Thymus (tissue), 14 donors: ENCODE measurements at places on chromosomes 5 and 9. TPM values are rescaled to one million over a fixed set of nuclear protein-coding genes. Genes with fewer than 3 reads are reported as not detected.

GRCh38 chr5:145497052-145497451 is 338.1 kb downstream of the PRELID2 start:
- no peak for DNase-seq

- DNase-seq: no peak
Observed at GRCh38 chr5:96952118-96952750, 16.4 kb downstream of the LNPEP start.

DNA sequence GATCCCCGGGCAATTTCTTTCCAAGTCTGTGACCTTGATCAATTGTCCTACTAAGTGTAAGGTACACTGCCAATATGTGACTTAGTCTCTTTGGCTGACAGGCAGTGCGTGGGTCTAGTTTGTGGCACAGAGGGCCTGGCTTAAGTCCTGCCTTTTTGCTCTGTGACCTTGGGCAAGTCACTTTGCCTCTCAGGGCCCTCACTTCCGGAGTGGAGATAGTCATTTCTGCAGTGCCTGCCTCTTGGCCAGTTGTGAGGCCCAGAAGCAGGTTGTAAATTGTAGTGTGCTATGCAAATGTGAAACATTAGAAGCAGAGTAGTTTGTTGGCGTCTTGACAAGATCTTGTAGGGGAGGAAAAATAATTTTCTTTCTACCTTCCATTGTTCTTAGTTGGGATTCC is 39.0 kb downstream of the KIF4B start:
- DNase-seq: no peak

DNA sequence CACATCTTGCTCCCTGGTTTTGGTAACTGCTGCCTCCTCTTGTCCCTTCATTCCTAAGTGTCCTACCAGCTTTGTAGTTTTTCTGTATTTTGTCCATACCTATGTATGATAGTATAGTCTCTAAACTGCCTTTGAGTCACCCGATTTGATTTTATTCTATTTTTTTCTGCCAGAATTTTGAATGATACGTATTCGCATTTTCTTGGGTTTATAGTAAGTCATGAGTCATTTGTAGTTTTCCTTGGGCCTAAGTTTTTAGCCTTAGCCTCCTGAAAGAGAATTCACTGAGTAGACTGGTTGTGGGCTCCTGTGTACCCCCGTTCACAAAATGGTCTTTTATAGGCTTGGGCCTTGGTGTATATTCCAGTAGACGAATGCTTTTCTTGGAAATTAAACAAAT is 59.6 kb downstream of the LRRTM2 start:
- no peak for DNase-seq

GRCh38 chr5:56649569-56649968 is 165.8 kb upstream of the MAP3K1 start:
- no peak for DNase-seq

DNA sequence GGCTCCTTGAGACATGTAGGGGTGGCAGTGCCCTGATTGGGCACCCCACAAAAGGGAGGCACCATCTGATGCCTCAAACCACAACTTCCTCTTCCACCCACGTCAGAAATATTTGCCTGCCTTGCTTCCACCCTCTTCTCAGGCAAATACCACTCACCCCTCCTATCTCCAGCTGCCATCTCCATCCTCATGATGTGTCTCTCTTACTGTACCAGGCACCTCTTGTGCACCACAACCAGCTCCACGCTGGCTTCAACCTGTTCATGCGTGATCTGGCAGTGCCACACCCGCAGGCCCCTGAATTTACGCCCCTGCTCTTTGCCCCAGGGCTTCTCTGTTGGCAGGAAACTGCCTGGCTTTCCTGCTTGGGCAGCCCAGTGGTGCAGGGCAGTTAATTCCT is 87.8 kb upstream of the HSPA9 start:
- DNase-seq: no peak

GRCh38 chr9:134134949-134135342 is 936 bp upstream of the WDR5 start:
- DNase-seq: no peak

GRCh38 chr5:116563736-116564308 is 10.8 kb downstream of the SEMA6A start:
- DNase-seq: no peak

GRCh38 chr9:19728101-19728500 is 60.7 kb downstream of the SLC24A2 start:
- DNase-seq: no peak

- DNase-seq: no peak
Observed at GRCh38 chr5:95595289-95595931, 24.5 kb upstream of the GPR150 start.

GRCh38 chr5:150589862-150590601 is 50.4 kb upstream of the SYNPO start:
- DNase-seq: no peak

DNA sequence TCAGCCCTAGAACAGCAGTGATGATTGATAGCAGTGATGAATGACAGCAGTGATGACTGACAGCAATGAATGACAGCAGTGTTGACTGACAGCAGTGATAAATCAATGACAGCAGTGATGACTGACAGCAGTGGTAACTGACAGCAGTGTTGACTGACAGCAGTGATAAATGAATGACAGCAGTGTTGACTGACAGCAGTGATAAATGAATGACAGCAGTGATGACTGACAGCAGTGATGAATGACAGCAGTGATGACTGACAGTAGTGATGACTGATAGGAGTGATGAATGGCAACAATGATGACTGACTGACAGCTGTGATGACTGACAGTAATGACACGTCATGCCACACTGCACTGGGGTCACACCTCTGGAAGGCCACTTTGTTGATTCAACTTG is 106.8 kb downstream of the ENTREP1 start:
- no peak for DNase-seq

DNA sequence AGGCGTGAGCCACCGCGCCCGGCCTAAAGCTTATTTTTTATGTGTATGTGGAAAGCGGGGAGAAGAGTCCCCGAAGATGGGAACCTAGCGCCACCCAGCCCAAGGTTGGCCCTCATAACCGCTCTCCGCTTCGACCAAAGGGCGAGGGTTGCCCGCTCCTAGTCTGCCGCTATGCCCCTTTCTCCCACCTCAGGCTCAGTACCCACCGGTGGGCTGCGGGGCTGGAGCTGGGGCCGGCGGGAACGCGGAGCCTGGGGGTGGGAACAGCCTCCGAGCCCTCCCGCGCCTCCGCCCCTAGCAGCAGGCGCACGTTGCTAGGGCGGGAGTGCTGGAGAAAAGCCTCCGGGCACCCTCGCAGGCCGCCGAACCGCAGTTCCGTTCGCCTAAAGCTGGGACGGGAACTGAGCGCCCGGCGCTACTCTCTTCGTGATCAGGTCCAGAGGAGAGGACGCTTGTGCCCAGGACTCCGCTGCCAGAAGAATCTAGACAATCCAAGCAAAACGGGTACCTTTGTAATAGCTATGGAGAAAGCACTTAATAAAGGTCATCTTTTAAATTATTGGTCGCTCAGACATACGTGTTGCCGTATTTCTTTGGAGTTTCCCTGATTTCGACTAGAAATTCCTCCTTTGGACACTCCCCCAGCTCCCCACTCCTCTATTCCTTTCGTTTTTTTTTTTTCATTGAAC is at the start of gene WDR31:
WDR31 (minus strand) TSS at position 265 of the 689 bp plus-strand sequence. CDS start 8,253 bp downstream, outside the sequence.
- DNase-seq: peak; percentile 68

- DNase-seq: no peak
Observed at GRCh38 chr5:162990856-162991497, 446.4 kb upstream of the CCNG1 start.

DNA sequence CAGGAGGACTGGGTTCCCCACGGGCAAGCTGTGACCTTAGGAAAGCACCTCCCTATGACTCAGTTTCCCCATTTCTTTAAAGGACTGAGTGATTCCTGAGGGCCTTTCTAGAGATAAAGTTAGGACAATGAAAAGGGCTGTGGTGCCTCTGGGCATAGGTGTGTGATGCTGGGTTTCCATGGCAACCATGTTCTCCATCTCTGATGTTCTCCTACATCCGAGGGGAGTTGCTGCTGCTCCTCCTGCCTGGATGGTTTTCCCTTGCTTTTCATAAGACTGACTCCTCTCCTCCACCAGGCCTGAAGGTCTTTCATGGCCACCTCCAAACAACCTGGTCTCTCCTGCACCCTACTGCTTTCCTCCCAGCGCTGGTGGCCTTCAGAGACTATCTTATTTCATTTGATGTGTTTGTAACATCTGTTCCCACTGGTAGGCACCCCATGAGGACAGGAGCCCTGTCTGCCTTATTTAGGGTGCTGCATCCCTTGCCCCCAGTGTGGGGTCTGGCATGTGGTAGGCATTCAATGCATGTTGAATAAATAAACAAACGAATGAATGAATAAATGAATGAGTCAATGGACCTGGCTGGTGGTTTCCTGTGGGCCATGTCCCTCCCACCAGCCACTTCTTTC is 112.2 kb upstream of the HAND1 start:
- no peak for DNase-seq

The IFNK gene
- total RNA-seq: not detected

The AGTPBP1 gene
- total RNA-seq: 34.7 TPM

The SPOCK1 gene
- 3.7 TPM for total RNA-seq

The GDNF gene
- total RNA-seq: 0.24 TPM
